ENCODE measurements at places on chromosomes 12 and 14.
A peak's percentile ranks its signal among the peaks of the same experiment; 100 is the strongest.

DNA sequence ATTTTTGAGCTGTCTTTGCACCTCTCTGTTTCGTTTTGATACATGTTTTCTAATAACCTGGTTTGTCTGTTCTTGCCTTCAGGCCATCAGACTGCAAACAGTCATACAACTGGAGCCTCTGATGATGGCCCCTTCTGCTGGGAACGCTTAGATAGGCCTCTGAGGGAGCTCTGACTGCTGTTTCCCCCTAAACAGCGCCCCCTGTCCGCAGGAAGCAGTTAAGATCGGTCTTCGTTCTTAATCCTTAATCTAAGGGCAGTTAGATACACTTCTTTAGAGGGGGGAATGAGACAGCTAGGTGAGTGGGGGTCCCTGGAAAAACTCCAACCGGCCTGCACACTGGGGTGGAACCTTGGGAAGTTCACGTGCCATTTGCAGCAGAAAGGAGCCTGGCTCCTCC is 1338.8 kb upstream of the SEL1L start:
- no peaks in the 10 kb centered on the region for H3K36me3 ChIP-seq
- H3K4me3 ChIP-seq, result no peak overlapping the region
- H3K4me1 ChIP-seq, result no peaks in the 10 kb centered on the region
- DNase-seq, result no peak

- 0 out of 2 replicates have a peak overlapping the region, but pooled peaks have one; percentile 9 for H3K27ac ChIP-seq
- H3K4me1 ChIP-seq, result peaks cover 16% of the 10 kb centered on the region
- DNase-seq, result peak; percentile 92
- H3K36me3 ChIP-seq, result no peaks in the 10 kb centered on the region
These were observed 24.8 kb downstream of the C12orf71 start for GRCh38 chr12:27057543-27057942.

GRCh38 chr12:74321381-74321780 is 216.3 kb upstream of the ATXN7L3B start:
- no peaks in the 10 kb centered on the region for H3K27me3 ChIP-seq
- no peak for DNase-seq
- peaks cover 4% of the 10 kb centered on the region for H3K4me1 ChIP-seq
- no peak overlapping the region for H3K4me3 ChIP-seq

DNA sequence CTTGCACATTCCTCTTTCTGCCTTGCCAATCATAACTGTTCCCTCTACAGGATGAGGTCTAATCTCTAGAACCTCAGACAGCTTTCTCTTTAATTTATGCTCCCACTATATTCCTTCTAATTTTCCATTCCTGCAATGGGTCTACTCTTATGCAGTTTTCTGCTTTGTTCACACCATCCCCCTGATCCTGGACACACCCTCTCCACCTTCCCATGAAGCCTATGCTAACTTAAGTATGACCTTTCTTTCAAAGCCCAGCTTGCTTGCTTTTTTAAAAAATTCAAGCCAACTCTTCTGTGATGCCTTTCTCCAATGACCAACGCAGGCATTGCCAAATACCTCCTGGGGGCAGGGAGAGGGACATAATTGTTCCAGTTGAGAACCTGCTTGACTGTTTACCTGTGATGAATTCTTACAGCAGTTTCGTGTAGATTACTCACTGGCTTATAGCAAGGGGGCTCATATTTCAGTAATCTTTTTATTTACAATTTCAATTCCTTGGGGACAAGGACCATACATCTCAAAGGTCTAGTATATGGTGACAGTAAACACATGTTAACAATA is 7.8 kb downstream of the SLC38A1 start:
- peak overlapping the region; percentile 52 for H3K4me3 ChIP-seq
- no peaks in the 10 kb centered on the region for H3K27me3 ChIP-seq
- peak; percentile 94 for DNase-seq
- H3K4me1 ChIP-seq, result peaks cover 70% of the 10 kb centered on the region
- peak overlapping the region; percentile 78 for H3K27ac ChIP-seq

GRCh38 chr14:41608681-41609390 is 2.2 kb downstream of the LRFN5 start:
- no peak for DNase-seq
- H3K4me3 ChIP-seq, result peak overlapping the region; percentile 53
- peaks cover 80% of the 10 kb centered on the region for H3K27me3 ChIP-seq
- H3K4me1 ChIP-seq, result no peaks in the 10 kb centered on the region
- H3K36me3 ChIP-seq, result no peaks in the 10 kb centered on the region
- H3K27ac ChIP-seq, result no peak overlapping the region

GRCh38 chr14:65096323-65097089 is 5.8 kb downstream of the MAX start:
- no peak overlapping the region for H3K27ac ChIP-seq
- H3K4me3 ChIP-seq, result no peak overlapping the region
- peaks cover 16% of the 10 kb centered on the region for H3K4me1 ChIP-seq

DNA sequence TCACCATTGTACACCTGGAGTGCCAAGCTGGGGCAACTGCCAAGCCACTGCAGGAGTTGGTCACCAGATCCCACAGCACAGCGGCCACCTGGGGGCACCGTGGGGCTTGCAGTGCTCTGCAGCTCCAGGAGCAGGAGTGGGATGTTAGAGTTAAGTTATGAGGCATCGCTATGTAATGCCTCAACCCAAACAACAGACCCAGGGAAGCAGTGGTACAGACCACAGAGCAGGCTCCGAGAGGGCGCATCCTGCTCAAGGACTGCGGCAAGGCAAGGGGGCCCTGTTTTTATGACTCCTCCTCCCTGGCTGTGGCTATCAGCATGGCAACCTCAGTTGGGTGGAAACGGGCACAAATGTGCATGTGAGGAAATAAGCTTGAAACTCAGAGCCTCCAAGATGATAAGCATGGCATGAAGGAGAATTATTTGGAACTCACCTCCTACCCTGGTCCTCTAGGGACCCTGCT is 63.1 kb downstream of the ARL6IP4 start:
- peak; percentile 92 for DNase-seq
- no peak overlapping the region for H3K4me3 ChIP-seq
- peaks cover 7% of the 10 kb centered on the region for H3K4me1 ChIP-seq
- no peaks in the 10 kb centered on the region for H3K36me3 ChIP-seq
- 0 out of 2 replicates have a peak overlapping the region, but pooled peaks have one; percentile 7 for H3K27ac ChIP-seq

GRCh38 chr12:42360747-42361403 is 34.9 kb downstream of the PPHLN1 start:
- no peak for DNase-seq
- no peaks in the 10 kb centered on the region for H3K4me1 ChIP-seq
- no peaks in the 10 kb centered on the region for H3K27me3 ChIP-seq
- peaks cover 10% of the 10 kb centered on the region for H3K36me3 ChIP-seq
- no peak overlapping the region for H3K4me3 ChIP-seq

DNA sequence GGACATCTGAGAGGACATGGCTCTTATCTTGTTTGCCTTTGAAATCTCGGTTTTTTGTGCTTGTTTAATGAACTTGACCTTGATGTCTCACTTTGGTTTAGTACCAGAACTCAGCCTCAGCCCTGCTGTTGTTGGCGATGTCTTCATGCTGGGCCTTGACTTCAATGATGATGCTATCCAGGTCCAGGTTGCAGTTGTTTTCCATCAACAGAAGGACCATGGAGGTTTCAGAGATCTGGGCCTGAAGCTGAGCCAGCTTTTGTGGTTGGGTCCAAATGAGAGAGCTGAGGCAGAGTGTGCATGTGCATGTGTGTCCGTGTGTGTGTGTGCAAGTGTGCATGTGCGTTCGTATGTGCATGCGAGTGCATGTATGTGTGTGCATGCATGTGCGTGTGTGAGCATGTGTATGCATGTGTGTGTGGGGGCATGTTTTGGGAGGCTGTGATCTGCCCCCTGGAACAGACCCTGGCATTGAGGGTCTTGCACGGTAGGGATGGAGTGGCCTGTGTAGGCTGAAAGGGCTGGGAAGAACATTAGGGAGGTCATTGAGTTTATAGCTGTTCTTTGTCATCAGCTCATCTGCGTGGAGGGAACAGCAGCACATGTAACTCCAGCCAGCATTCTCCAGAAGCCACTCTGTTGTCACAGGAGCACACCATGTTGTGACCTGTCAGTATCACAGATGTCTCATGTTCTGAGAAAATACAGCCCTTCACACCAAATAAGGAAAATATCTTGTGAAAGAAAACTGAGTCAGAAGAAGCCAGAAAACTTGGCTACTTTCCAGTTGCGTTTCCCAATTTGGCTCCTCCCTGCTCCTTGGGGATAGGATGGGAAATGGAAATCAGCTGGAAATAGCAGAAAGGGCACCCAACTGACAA is 10.0 kb upstream of the KRT82 start:
- peaks cover 5% of the 10 kb centered on the region for H3K4me1 ChIP-seq
- peak; percentile 70 for DNase-seq
- no peaks in the 10 kb centered on the region for H3K36me3 ChIP-seq
- no peaks in the 10 kb centered on the region for H3K27me3 ChIP-seq

GRCh38 chr14:55373784-55374705 is 37.6 kb downstream of the ATG14 start:
- H3K36me3 ChIP-seq, result peaks cover 29% of the 10 kb centered on the region
- H3K27me3 ChIP-seq, result no peaks in the 10 kb centered on the region
- peak; percentile 90 for DNase-seq

DNA sequence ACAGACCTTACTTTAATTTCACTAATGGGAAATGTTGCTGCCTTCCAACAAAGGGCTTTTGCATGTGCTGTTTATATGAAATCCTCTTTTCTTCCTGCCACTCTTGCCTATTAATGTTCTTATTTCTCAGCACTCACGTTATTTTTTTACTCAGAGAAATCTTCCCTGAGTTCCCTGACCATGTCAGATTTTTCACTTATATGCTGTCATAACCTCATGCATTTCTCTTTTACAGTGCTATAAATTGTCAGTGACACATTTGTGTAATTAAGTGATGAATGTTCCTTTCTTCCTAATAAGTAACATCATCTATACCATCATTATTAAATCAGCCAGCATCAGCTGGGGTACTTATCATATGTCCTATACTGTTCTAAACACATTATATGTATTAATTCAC is 444.1 kb downstream of the DIO2 start:
- H3K27me3 ChIP-seq, result no peaks in the 10 kb centered on the region
- peaks cover 16% of the 10 kb centered on the region for H3K4me1 ChIP-seq
- no peaks in the 10 kb centered on the region for H3K36me3 ChIP-seq
- H3K4me3 ChIP-seq, result no peak overlapping the region

GRCh38 chr12:128098730-128099129 is 168.2 kb upstream of the TMEM132C start:
- no peaks in the 10 kb centered on the region for H3K4me1 ChIP-seq
- H3K4me3 ChIP-seq, result no peak overlapping the region
- DNase-seq, result no peak
- peaks cover 61% of the 10 kb centered on the region for H3K27me3 ChIP-seq
- no peak overlapping the region for H3K27ac ChIP-seq

GRCh38 chr12:117143008-117143532 is 43.9 kb upstream of the TESC start:
- H3K36me3 ChIP-seq, result peaks cover 10% of the 10 kb centered on the region
- DNase-seq, result peak; percentile 99
- peak overlapping the region; percentile 45 for H3K4me3 ChIP-seq
- no peaks in the 10 kb centered on the region for H3K27me3 ChIP-seq

GRCh38 chr12:29088611-29089219 is 60.4 kb upstream of the FAR2 start:
- peak; percentile 73 for DNase-seq
- no peak overlapping the region for H3K4me3 ChIP-seq
- no peaks in the 10 kb centered on the region for H3K27me3 ChIP-seq
- H3K36me3 ChIP-seq, result no peaks in the 10 kb centered on the region
- H3K4me1 ChIP-seq, result no peaks in the 10 kb centered on the region

GRCh38 chr14:44654591-44654990 is 147.5 kb upstream of the FSCB start:
- DNase-seq, result no peak
- no peaks in the 10 kb centered on the region for H3K36me3 ChIP-seq
- no peak overlapping the region for H3K27ac ChIP-seq
- no peaks in the 10 kb centered on the region for H3K4me1 ChIP-seq

- peaks cover 25% of the 10 kb centered on the region for H3K27me3 ChIP-seq
- H3K4me3 ChIP-seq, result no peak overlapping the region
- no peak overlapping the region for H3K27ac ChIP-seq
- H3K36me3 ChIP-seq, result no peaks in the 10 kb centered on the region
These were observed 188.5 kb downstream of the KIF26A start for GRCh38 chr14:104326848-104327247.

DNA sequence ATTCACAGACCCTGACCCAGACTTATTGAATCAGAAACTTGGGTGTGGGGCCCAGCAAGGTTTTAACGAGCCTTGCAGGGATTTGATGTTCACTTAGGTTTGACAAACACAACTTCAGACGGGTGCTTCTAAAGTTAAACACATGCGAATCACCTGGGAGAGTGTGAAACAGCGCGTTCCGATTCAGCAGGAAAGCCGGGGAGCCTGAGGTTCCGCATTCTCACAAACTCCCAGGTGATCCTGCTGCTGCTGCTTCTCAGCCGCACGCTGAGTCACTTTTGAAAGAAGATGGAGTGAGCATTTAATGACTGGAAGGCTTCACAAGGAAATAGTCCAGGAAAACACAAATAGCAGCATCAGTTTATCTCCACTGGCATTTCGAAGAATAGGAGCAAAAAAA is 44.2 kb upstream of the DDX11 start:
- H3K27me3 ChIP-seq, result no peaks in the 10 kb centered on the region
- no peaks in the 10 kb centered on the region for H3K36me3 ChIP-seq
- no peak overlapping the region for H3K27ac ChIP-seq

GRCh38 chr14:22973217-22974032 is 8.9 kb downstream of the AJUBA start:
- H3K27ac ChIP-seq, result no peak overlapping the region
- DNase-seq, result peak; percentile 87
- no peak overlapping the region for H3K4me3 ChIP-seq
- no peaks in the 10 kb centered on the region for H3K27me3 ChIP-seq
- peaks cover 28% of the 10 kb centered on the region for H3K4me1 ChIP-seq
- H3K36me3 ChIP-seq, result peaks cover 40% of the 10 kb centered on the region

DNA sequence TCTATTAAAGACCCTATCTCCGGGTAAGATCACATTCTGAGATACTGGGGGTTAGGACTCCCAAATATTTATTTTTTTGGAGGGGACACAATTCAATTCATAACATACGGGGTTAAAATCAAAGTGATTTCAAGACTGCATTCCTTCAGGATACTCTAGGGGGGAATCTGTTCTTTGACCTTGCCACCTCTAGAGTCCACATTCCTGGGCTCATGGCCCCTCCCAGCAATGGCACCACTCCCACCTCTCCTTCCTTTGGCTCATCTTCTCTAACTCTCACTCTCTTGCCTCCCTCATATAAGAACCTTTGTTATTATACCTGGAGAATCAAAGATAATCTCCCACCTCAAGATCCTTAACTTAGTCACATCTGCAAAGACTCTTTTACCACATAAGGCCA is 79.5 kb downstream of the CAND1 start:
- H3K27ac ChIP-seq, result no peak overlapping the region
- no peaks in the 10 kb centered on the region for H3K4me1 ChIP-seq
- no peaks in the 10 kb centered on the region for H3K36me3 ChIP-seq

GRCh38 chr12:113747017-113747416 is 219.1 kb downstream of the RBM19 start:
- no peak overlapping the region for H3K4me3 ChIP-seq
- H3K36me3 ChIP-seq, result no peaks in the 10 kb centered on the region
- no peak overlapping the region for H3K27ac ChIP-seq
- no peaks in the 10 kb centered on the region for H3K27me3 ChIP-seq
- H3K4me1 ChIP-seq, result no peaks in the 10 kb centered on the region

DNA sequence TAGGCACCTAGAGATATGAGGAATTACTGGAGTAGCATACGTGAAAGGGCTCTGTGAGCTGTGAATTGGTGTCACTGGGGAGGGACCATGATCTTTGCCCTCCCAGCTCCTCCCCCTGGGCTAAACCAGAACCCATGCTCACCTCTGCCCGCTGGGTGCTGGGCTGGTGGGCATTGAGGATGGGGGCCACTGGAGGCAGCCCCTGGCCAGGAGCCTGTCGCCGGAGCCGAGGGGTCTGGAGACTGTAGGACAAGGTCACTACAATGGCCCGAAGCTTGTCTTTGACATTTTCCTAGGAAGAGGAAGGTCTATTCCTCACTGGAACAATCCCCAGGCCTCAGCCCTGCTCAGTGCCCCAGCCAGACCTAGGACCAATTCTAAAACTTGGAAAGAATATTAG is 11.6 kb downstream of the ITGA7 start:
- H3K4me1 ChIP-seq, result no peaks in the 10 kb centered on the region
- no peak overlapping the region for H3K27ac ChIP-seq
- DNase-seq, result no peak
- no peaks in the 10 kb centered on the region for H3K27me3 ChIP-seq

Measured in PC-3 (cell line).